ENCODE measurements at places on chromosomes 11 and 22.

GRCh38 chr11:32381179-32381578, 54.2 kb downstream of the WT1 start:
- DNase-seq: no peak

GRCh38 chr11:90134478-90135003, at the start of gene NAALAD2:
NAALAD2 (plus strand) TSS chr11:90134663; CDS start chr11:90134759, 96 bp downstream.
- DNase-seq: no peak

DNA sequence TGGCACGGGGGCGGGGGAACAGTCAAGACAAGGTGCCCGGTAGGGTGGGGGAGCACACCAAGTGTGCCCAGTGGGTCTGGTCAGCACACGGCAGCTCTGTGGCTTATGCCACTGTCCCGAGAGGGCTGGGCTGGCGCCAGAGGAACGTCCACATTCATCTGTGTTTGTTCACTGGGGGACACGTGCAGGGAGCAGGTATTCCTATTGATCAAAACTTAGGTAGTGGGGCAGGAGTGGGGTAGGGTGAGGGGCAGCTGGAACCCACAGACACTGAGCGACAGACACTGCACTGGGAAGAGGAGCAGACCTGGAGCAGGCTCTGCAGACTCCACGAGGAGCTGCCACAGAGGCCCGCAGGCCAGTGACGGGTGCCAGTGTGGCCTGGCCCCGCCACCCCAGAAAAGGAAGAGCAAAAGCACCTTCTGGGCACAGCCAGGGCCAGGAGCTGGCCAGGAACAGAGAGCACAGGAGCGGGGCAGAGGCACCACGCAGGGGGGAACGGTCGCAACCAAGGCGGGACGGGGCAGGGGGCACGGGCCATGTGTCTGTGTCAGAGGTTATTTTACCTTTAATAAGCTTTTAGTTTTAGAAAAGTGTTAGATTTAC, 2.1 kb upstream of the MOB2 start:
- no peak for DNase-seq

DNA sequence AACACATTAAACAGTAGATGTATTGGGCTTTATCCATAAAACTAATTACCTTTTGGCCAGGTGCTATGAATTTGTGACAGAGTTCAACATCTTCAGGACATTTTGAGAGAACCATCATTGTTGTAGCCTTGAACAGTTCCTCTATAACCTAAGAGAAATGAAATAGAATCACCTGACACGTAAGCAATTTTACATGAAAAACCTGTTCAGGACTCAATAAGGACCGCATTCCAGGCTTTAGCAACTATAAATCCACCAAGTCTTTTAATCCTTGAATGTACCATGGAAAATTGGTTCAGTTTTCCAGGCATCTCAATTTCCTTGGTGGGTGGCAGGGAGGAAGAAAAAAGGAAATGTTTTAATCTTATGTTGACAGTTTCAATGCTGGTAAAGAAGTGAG, 60.9 kb upstream of the GAB2 start:
- DNase-seq: no peak

GRCh38 chr11:102836290-102836875, 7.0 kb downstream of the MMP3 start:
- DNase-seq: no peak

GRCh38 chr11:126518071-126518971, 162.8 kb downstream of the ST3GAL4 start:
- DNase-seq: no peak

DNA sequence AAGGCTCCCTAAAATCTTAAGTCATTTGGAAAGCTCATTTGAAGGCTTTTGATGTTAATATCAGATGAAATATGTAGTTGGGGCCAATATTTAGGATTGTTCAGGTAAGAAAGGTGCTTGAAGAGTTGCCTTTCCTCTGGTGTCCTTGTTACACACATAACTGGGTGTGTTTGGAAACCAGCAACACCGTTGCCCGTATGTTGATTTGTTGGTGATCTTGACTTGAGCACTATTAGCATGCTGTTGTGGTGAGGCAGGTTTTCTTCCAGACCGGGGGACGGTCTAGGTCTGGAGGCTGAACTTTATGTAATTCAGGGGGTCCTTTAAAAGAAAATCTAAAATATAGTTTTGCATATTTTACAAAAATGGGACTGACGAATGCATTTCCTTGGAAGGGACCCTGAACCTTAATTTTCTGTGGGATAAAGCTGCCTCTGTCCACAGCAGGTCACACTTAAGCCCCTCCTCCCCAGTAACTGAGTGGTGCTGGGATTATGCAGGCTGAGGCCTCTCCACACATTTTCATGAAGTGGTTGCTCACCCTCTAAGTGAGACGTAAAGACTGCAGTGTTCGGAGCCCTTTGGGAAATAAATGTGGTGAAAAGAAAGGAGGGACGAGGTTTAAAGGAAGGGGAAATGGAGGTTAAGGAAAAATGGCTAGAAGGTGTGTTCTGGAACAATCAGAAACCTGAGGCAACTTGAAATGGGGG, 1.8 kb downstream of the YWHAH start:
- no peak for DNase-seq

DNA sequence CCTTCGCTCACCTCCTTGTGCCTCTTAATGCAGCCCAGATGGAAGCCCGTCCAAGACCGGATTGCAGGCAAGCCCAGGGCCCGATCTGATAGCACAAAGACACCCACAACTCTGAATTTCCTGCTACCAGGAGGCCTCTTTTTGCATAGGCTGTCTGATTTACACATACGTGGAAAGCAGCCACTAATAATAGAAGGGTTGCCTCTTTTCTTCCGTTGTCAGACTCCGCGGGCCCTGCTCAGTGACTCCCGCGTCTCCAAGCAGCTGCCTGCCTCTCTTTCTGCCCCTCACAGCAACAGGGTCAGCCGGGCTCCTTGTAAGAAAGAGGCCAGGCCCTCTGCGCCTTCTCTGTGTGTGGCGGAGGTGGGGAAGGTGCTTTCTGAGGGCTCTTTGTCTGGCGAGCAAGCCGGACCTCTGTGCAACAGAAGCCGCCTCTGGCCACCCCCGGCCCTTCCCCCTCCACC, 26.7 kb downstream of the FLI1 start:
- DNase-seq: no peak

DNA sequence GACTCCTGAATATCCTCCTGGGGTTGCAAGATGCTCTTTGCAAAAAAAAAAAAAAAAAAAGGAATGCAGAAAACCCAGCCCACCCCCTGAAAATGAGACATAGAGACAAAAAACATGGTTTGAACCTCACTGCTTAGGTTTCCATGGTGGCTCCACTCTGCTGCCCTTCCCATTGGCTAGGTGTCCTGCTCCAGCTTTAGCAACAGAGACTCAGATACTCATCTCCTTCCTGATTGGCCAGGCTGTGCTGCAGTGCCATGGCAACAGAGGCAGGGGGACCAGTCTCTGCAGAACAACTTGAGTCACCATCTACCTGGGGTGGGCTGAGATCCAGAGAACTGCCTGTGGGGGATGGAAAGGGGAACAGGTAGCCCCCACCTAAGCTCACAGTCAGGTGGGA, 17.4 kb upstream of the YWHAH start:
- no peak for DNase-seq

GRCh38 chr11:75334976-75335375, 16.5 kb downstream of the ARRB1 start:
- no peak for DNase-seq

All from NCI-H1092 treated with DMSO at 0.1 percent for 48 hours (cell line).